ENCODE measurements at places on chromosomes 1 and 21.

- peak; percentile 31 for DNase-seq
These were observed 43.7 kb upstream of the NFASC start for GRCh38 chr1:204826970-204827369.

DNA sequence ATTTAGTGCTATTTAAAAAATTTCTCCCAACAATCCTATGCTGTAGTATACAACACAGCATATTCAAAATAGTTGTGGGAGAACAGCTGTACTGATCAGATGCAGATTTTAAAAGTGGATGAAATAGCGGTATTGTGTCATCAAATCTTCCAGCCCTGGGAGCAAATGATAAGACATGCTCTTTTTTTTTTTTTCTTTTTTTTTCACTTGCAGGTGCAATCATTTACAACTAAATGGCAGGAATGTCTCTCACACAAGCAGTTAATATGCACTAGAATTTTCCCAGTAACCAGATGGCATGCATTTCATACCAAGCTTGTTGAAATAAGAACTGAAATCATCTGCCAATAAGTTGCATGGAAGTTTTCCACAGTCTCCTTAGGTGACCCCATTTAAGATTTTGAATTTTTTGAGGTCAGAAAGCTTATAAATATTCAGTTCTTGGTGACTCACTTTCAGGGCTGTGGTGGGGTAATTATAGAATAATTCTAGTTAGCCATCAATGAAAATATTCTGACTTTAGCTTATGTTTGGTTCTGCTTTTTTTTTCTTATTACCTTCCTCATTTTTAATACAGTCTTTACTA, 623.9 kb upstream of the NR5A2 start:
- DNase-seq, result no peak

GRCh38 chr1:38644092-38644491, 215.5 kb downstream of the RRAGC start:
- no peak for DNase-seq

DNA sequence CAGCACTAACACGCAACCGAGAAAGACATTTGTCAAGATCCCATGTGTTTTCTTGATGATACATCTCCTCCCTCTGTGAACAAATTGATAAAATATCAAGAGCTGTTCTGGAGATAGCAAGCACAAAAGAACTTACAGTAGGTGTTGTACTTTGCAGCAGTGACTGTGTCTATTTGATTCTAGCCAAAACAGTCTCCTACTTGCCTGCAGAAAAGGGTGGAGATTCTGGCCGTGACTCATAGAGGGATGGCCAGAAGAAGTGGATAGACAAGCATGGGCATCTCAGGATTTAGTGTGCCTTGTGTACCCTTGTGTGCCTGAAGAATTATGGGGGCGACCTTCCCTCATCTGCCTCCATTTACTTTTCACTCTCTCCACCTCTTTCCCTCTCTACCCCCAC, 458.4 kb upstream of the LRRC7 start:
- no peak for DNase-seq

DNA sequence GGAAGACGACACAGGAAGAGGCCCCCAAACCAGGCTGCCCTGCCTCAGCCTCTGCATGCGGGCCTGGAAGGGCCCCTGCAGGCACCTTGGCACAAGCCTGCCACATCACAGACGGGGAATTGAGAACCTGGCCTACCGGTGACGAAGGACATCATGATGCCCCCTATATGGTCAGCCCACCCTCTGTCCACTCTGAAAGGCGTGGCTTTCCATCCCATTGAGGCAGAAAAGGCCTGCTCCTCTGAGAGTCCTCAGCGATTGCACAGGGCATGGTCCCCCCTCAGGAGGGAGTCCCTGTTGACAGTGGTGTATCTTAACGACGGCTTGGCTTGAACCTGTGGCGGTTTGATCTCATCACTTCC, 11.4 kb downstream of the KRTAP10-1 start:
- no peak for DNase-seq

GRCh38 chr1:167229719-167230385, 9.2 kb downstream of the POU2F1 start:
- DNase-seq, result no peak

DNA sequence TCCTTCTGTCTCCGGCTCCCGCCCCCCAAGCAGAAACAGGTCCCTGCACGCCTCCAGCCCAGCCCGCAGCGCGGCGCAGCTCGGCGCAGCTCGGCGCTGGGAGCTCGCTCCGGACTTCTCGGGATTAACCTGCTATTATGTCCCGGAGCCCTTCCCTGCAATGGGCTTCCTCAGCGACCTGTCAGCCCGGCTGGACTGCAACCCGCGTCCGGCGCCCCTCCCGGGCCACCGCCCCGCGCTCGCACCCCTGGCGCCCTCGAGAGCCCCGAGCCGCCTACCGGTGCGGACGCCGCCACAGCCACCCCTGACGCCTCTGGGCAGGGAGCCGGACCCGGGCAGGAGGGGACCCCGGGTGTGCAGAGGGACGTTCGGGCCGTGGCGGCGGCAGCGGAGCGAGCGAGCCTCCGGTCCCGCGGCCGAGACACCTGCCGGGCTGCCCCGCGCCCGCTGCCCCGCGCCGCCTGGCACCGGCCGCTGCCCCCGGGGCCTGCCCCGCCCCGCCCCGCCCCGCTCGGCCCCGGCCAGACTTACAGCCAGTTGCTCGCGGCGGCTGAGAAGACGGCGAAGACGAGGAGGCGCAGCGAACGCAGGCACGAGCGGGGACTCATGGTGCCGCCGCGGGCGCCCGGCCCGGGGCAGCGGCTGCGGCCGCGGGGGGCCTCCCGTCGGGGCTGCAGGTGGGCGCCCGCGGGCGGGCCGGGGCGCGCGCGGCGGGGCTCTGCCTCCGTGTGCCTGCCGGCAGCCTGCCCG, 407 bp downstream of the WNT4 start:
- DNase-seq, result no peak

DNA sequence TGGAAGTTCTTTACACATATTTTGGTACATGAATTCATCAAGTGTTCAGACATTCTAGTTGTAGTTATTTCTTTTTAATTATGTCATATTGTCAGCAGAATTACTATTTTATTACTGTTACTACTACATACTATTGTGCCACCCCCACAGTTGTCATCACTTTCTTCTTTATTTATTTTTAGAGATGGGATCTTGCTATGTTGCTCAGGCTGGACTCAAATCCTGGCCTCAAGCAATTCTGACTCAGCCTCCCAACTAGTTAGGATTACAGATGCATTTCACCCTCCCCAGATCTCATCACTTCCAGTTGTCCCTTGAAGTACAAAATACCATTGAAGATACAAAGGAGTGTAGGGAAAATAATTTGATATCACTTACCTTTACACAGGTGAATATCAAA, 258.0 kb downstream of the KCTD3 start:
- DNase-seq, result no peak

- no peak for DNase-seq
These were observed 111.1 kb downstream of the NEK7 start for GRCh38 chr1:198267921-198268320.

DNA sequence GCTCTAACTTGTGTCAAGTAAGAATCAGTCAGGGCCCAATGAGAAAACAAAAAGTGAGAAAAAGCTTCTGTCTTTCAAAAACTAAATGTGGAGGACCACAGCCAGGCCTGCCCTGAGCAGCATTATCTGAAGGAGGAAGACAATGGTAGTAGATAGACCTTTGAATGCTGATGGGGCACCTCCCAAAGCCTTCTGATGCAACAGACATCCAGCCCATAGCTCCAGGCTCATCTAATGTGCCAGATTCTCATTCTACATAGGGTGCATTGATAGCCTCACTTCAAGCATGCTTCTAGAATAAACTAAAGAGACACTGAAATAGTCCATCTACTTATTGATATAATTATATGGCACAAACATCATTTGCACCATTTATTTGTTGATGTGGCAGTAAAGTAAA, 351.6 kb downstream of the HHIPL2 start:
- DNase-seq, result no peak

- no peak for DNase-seq
These were observed 255.4 kb upstream of the TMEM51 start for GRCh38 chr1:14897997-14898645.

DNA sequence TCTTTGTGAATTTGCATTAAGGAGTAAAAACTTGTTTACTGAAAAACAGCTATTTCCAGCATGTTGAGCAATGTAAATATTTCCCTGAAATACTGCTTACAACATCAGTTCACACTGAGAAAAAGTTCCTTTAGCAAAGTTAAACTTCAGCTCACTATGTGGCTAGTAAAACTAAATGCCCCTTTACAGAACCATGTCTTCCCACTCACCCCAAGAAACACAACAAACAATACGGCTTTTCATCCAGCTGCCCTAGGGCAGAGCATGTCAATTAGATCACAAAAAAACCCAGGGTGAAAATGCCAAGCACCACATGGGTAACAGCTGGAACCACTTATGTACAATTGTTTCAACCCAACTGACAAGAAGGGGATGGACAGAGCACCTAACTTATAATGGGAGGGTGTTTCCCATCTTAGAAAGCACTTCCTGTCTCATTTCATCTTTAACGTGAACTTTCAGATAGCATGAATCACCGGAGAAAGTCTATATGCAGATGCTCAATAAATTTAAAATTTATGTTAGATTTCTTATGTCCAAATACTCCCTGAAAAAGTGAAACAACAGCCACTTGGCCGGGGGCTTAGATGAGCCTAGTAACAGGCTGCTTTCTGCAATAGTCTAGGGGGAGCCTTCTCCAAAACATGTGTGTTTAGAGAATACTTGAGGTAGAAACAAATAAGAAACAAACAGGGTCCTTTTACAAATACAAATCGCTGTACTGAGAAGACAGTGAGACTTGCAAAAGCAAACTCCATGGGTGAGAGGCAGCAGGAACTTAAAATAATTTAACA, 6.6 kb downstream of the NID1 start:
- no peak for DNase-seq

- no peak for DNase-seq
These were observed 201.1 kb downstream of the ROR1 start for GRCh38 chr1:63974966-63975365.
